ENCODE measurements at places on chromosomes 11 and 22.

- DNase-seq: peak; percentile 98
These were observed 94.9 kb downstream of the ZBTB16 start for GRCh38 chr11:114154271-114155047.

GRCh38 chr11:36500315-36500721, 9.8 kb downstream of the TRAF6 start:
- DNase-seq: peak; percentile 88

GRCh38 chr22:38861927-38862326, 10.1 kb downstream of the CBX6 start:
- no peak for DNase-seq

GRCh38 chr11:86702220-86702983, 30.0 kb upstream of the ME3 start:
- no peak for DNase-seq

- no peak for DNase-seq
These were observed 17.6 kb downstream of the NCAPD3 start for GRCh38 chr11:134206185-134206584.

DNA sequence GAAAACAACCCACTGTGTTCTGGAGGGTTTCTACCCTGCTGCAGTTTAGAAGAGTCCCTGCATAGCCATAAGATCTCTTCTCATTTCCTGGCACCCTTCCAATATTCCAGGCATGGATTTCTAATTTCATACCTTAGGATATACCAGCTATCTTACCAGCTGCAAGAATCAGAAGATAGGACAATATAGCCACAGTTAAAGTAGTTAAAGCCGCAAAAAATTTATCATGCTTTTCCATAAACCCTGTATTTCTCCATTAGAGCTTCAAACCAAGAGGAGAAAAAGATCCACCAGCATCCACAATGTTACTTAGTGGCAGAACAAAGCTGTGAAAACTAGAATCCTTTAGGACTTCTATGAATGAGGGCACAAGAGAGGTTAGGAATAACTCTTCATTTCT, 8.6 kb upstream of the OR56B1 start:
- no peak for DNase-seq

GRCh38 chr11:18722293-18722637, 3.7 kb downstream of the IGSF22 start:
- DNase-seq: no peak

DNA sequence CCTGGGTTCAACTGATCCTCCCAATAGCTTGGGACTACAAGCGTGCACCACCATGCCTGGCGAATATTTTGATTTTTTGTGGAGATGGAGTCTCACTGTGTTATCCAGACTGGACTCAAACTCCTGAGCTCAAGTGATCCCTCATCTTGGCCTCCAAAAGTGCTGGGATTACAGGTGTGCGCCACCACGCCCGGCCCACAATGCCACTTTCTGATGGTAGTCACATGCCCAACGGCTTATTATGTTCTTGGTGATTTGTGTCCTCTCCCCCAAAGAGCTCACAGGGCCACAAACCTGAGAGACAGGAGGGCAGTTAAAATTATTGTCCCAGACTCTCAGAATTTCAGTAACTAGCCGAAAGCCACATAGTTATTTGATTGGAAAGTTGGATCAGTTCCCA, 9.6 kb downstream of the GRIK4 start:
- no peak for DNase-seq

DNA sequence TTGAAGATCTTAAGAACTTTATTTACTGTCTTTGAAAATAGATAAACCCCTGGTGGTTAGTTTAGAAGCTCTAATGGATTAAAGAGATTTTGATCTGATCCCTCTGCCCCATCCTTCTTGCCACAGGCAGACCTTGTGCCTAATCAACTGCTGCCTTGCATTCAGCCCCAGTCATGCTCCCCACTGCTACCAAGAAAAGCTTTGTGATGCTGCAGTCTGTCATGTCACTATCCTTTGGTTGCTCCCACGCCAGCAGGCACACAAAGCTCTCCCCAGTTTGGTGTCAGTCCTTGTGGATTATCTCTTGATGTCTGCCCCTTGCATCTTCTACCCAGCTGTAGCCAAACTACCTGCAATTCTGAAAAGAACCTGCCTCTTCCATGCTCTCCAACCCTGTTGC, 112.2 kb downstream of the MTNR1B start:
- no peak for DNase-seq

- peak; percentile 38 for DNase-seq
These were observed 406.6 kb downstream of the LARGE1 start for GRCh38 chr22:33513388-33514338.

DNA sequence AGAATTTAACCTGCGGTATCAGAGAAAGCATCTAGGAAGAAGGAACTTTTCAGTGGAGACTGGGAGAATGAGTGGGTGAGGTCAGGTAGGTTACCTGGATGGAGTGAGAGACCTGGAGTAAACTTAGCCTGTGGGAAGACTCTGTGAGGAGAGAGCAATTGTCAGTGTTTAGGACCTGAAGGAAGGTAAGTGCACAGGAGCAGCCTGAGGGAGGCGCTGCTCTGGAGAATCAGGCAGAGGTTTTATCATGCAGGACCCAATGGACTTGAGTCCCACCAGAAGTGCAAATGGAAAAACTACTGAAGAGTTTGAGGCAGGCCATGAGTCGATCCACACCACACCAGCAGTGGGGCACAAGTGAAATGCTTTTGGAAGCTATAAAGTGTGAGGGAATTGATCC, 10.6 kb upstream of the IFTAP start:
- DNase-seq: no peak

- DNase-seq: no peak
These were observed 11.4 kb downstream of the APOBEC3H start for GRCh38 chr22:39108487-39108886.

- no peak for DNase-seq
These were observed 15.3 kb downstream of the CLPB start for GRCh38 chr11:72418834-72419560.

DNA sequence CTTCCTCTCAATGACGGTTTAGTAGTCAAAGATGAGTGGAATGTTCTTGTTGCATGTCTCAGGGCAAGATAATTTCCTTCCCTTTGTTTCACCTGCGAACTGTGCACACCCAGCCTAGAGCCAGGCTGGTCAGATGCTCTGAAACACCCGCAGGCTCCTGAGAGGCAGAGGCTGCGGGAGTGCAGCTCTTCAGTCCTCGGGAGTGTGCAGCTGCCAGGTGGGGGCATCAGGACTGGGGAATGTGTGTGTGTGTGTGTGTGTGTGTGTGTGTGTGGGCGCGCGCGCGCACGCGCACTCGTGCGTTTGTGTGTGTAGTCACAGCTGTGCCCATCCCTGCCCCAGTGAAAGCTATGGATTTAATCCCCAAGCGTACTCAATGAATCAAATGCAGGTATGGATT, 136.2 kb upstream of the NTM start:
- no peak for DNase-seq

DNA sequence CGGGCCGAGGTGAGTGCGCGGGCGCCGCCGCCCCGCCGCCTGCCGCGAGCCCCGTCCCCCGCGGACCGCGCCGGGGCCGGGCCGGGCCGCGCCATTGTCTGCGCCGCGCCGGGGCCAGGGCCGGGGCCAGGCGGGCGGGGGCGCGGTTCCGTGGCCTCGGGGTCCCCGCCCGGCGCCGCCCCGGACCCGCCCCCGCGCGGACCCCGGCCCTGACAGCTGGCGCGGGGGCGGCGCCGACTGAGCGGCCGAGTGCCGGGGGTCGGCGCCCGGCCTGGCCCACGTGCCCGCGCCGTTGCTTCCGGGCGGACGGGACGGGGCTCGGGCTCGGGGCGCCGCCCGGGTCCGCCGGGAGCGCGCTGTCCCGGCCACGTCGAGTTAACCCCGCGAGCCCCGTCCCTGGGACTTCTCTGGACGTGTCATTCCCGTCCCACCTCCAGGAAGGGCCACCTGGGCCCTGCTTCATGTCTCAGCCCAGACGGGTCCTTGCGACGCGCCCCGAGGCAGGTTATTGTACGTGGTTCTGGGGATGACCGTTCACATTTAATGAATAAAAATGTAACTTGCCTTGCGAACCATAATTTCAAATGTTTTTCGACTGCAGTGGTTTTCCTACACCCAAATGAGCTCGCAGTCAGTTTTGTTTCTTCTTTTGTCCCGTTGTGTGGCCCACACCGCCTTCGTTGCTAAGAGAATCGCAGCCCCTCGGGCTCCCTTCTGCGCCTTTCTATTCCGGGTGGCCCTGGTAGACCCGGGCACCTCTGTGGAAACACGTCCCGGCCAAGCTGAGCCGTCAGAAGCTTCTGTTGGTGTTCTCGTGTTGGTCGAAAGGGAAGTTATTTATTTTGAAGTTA, 562 bp downstream of the ZBED4 start:
- DNase-seq: peak; percentile 34

DNA sequence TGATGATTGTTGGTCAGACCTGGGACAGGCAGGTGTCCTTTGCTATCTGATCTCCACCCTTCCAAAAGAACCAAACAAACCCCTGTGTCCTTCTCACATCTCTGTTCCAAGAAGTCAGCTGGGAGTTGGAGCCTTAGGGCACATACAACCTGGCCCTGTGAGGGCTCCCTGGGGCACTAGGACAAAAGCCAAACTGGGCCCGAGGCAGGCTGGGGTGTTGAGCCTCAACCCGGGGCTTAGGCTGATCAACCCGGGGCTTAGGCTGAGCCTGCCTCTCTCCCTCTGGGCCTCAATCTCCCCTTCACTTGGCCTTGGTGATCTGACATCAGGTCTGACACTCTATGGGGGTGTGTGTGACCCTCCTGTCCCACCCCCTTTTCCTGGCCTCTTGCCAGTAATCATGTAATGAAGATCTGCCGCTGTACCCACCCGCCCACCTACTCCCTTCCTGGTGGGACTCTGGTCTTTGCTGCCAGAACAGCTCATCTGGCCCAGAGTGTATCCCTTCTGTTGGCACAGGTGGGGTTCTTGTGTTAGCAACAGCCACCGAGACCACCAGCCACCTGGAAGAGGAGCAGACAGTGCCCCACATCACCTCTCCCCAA, 22.8 kb upstream of the UVRAG start:
- no peak for DNase-seq

- DNase-seq: no peak
These were observed 10.2 kb upstream of the RBM4B start for GRCh38 chr11:66687831-66688281.

DNA sequence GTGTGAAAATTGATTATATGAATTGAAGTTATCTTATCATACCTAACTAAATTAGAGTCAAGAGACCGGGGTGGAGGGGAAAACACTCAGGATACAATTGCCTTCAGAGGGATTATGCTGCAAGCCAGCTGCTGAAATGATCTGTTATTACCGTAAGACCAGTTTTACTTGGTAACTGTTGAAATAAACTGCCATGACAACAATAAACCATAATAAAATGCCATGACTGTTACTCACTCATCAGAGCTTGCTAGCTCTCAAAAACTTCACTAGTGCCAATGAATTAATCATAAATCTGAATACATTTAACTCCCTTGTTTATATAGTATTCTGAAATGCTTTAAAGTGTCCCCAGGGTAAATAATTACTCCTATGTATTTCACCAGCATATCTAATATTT, 68.2 kb downstream of the CASP12 start:
- DNase-seq: peak; percentile 41

DNA sequence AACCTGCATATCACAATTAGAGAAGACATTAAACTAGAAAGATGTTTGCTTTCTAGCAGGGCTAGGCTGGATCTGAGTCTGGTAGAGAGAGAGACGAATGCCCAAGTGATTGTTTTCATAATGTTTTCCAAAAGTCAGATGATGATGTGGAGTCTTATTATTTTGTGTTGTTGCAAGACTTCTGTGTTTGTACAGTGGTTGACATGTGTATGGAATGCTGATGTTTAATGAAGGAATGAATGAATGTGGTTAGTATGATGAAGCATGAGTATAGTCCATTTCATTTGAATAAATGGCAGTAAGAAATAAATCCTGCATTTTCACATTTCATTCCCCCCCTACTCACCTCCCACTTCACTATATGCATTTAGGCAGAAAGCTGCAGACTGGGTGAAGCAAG, 69.6 kb downstream of the PPP2R1B start:
- peak; percentile 44 for DNase-seq

DNA sequence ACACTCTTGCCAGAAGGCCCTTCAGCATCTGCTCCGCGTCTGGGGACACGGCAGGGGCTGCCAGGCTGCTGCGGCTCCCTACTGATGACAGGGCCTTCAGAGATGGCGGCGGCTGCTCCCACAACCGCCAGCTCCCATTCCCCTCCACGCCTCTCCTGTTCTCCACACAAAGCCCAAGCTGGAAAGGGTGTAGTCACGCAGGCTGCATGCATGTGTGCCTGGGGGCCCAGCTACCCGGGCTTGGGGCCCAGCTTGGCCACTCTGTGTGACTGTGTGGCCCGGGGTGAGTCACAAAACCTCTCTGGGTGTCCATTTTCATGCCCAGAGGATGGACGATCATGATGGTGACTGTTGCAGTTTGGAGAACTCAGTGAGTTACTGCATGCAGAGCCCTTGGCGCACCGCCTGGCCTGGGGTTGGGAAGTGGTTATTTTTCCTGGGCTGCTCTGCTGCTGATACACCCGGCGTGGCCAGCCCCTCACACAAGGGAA, 31.7 kb upstream of the PARVB start:
- no peak for DNase-seq

GRCh38 chr11:36109850-36110606, 166.2 kb downstream of the LDLRAD3 start:
- no peak for DNase-seq

DNA sequence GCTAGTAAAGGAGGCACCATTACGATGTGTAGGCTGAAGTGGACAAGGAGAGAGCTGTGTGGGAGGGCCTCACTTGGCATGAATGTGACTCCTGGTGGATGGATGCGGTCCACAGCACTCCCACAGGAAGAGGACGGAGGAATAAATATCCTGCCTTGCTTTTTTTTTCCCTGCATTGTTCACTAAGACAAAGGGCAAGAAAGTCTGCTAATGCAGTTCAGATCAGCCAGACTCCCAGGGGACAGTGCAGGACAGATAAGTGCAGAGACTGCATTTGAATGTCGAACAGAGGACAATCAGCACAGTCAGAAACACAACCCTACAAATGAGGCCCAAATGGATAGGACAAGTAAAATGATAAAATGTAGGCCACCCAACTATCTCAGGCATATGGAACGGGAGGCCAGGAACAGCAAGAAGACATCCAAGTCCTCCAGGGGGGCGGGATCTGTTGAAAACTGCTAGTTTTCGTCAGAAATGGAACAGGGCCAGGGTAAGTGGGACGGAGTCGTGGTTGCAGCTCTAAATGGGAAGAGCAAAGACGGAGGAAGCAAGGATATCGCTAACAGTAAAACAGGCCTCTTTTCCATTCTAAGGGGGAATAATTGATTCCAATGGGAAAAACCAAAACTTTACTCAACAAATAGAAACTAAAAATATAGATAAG, 25.2 kb upstream of the OR8B8 start:
- no peak for DNase-seq
